ENCODE measurements at places on chromosomes 6 and 20.

DNA sequence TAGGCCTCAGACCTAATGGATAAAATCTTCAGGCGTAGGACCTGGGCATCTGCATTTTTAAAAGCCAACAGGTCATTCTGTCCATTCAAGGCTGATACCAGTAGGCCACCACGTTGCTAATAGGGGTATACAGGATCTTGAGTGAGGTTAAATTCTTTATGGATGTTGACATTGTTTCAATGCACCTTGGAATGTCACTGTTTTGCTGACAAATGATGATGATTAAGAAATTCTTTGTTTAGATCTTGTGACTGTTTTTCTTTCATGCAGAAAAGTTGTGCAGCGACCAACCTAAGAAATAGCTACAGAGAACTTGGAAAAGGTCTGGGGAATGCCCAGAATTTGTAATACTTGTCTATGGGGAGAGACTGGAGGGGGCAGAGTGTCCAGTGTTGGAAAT, 101.1 kb upstream of the CLDN20 start:
- DNase-seq: no peak

- no peak for DNase-seq
Observed at GRCh38 chr6:42468273-42468672, 16.5 kb upstream of the TRERF1 start.

- DNase-seq: no peak
Observed at GRCh38 chr6:47655719-47656595, 42.4 kb upstream of the ADGRF4 start.

GRCh38 chr20:20390393-20390792, 22.5 kb downstream of the INSM1 start:
- DNase-seq: no peak

DNA sequence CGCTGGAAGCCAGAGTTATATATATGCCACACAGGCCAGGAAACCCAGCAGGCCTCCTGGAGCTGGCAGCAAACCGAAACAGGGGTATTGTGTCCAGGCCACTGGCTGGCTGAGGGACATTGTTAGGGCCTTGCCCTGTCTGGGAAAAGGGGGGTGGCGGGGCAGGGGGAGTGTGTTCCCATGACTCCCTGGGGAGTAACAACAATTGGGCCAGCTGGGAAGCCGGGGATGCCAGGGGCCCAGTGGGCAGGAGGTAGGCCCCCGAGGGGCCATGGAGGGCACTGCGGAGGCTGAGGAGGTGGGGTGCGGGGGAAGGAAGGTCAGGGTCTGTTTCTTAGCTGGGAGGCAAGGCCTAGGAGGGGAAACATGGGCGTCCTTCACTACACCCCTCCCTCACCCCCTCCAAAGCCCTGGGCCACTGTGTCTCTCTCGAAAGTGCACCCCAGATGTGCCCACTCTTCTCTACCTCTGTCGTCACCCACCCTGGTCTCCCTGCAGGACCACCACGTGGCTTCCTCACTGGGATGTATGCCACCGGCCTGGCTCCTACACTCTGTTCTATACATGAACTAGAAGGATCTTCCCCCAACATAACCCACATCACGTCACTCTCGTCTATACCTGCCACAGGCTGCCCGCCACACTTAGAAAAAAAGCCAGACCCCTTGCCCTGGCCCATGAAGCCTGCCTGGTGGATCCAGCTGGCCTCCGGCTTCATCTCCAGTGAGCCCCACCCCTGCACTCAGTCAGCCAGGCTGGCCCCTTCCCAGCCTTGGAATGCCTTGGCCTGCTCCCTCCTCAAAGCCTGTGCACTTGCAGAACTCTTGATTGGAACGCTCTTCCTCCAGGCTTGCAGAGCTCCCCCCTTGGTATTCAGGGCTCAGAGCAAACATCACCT, 7.8 kb upstream of the E2F1 start:
- no peak for DNase-seq

- no peak for DNase-seq
Observed at GRCh38 chr6:34205466-34205865, 31.2 kb upstream of the HMGA1 start.

GRCh38 chr6:144195671-144196270, 45.5 kb downstream of the STX11 start:
- no peak for DNase-seq
